GM13976 (cell line): ENCODE measurements at places on chromosomes 7 and 10.

DNA sequence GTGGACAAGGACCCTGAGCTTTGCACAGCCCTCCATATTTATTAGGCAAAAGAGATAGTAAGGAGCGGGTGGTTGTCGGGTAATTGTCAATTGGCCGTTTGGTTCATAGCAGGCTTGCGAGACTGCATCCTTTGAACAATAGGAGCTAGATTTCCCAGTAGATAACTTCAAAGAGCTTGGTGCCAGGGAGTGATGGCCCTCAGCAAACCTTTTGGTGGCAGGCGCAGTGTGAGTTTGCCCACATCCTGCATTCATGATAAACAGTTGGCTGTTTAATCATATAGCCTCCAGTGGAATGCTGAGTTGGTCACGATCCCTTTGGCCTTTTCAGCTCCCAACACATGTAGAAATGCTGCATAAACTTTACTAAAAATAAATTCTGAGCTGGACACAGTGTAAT, 156.9 kb downstream of the AKR1D1 start:
- no peak for DNase-seq

DNA sequence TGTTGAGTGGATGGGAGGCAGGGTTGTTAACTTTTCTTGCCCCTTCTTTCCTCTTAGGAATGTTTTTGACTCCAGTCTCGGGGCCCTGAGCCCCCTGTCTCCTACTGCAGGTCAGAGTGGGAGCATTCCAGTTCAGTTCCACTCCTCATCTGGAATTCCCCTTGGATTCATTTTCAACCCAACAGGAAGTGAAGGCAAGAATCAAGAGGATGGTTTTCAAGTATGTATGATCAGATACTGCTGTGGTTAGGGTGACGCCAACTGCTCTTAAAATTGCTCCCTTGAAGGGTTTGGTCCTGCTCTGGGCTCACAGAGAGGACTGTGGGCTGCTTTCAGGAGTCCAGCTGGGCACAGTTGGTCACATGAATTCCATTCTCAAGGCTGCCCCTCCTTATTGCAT, 22.0 kb downstream of the VWA2 start:
- DNase-seq, result peak; percentile 50

DNA sequence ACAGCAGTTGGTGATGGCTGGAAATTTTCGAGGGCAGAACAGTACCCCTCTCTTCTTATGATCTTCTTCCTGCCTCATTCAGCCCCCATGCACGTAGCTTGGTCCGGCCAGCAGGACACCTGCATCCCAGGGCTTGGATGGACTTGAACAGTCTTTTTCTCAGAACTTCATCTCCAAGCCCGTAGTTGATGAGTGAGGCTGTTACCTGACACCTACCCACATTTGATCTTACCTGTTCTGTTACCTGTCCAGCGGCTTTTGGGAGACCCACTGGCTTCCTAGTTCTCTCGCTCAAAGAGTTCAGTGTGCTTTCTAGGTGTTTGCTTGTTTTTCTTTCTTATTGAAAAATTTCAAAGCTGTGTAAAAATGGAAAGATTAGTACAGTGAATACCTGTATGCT, 212.2 kb downstream of the CUX1 start:
- no peak for DNase-seq

DNA sequence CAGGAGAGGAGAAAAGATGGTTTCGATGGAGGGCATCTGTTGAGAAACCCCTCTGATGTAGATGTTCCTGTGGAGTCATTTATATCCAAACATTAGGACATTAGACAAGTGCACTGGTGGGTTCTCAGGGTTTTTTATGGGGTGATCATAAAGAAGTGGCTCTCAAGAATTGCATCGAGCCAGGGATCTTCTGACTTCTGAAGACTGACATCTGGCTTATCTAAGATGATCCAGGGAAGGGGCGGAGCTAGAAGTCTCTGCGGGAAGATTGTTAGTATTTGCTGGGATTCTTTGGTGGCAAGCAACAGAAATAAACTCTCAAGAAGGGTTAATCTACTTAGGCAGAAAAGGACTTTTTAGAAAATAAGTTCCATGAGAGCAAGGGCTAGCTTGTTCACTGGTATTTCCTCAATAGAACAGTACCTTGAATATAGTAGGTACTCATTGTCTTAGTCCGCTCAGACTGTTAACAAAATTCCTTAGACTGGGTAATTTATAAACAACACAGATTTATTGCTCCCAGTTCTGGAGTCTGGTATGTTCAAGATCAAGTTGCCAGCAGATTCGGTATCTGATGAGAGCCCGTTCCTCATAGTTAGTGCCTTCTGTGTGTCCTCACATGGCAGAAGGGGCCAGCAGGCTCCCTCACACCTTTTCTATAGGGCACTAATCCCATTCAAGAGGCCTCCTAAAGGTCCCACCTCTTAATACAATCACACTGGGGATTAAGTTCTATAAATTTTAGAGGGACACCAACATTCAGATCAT, 28.5 kb upstream of the SYPL1 start:
- DNase-seq, result no peak

- DNase-seq, result no peak
Observed at GRCh38 chr7:79968894-79969293, 165.7 kb upstream of the GNAI1 start.

- no peak for DNase-seq
Observed at GRCh38 chr10:11197878-11198277, 180.2 kb downstream of the CELF2 start.

DNA sequence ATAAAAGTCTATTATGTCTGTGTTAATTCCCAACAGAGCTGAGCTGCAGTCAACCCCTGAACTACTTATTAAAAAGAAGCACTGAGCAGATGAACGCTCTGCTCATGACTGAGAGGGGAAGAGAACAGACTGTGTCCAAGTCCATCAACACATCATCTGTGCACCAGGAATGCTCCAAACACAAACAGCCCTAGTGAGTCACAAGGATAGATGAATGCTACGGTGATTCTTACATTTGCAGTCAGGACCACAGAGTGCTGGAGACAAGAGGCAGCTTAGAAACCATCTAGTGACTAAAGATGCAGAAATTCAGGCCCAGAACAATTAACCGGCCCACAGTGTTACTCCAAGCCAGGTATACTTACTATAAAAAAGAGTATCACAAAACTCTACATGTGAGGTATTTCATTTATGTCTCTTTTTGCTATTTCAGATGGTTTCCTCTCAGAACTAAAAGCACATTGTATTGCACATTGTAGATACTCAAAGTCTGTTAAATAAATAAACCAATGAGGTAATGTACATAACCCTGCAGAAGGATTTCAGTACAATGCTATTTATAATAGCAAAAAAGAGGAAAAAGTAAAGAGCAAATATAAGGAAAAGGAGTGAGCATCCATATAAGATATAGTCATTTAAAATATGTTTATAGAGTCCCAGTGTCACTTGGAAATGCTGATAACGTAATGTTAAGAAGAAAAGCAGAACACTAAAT, 159.2 kb downstream of the KCNMA1 start:
- no peak for DNase-seq

DNA sequence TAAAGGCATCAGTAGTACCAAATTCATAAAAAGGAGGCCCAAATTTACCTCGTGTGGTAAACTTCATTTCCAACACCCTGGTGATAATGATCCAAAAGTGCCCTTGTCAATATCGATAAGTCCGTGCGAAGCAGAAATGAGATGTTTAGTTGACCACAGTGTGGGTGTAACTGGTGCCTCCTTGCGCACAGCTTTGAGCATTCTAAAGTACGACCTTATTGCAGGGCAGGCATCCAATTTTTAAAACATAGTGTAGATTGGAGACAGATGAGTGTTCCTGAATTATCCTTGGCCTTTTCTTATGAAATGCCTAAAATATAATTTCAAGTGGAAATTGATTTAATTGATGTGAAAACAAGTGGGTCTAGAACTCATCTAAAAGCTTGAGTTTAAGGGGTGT, 248.4 kb downstream of the TRIL start:
- no peak for DNase-seq

DNA sequence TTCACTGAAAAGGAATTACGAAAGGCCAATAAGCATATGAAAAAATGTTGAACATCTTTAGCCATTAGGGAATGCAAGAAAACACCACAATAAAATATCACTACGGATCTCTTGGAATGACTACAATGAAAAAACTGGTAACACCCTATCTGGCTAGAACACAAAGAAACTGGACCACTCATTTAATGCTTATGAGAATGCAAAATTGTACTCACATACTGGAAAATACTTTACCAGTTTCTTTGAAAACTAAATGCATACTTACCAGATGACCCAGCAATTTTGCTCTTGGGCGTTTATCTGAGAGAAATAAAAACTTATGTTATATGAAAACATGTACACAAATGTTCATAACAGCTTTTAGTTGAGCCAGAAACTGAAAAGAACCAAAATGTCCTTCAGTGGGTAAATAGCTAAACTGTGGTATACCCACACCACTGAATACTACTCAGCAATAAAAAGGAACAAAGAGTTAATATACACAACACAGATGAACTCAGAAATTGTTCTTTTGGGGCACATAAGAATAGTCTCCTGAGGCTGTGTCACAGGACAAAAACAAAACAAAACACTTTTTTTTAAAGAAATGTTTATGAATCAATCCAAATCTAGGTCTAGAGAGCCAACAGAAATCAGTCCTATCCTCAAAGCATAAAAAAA, 23.5 kb downstream of the CNOT4 start:
- DNase-seq, result no peak
